A549 treated with CORT108297 at 1 μM for 4 hours (cell line): ENCODE measurements at places on chromosomes 5 and 9. TPM values are rescaled to one million over a fixed set of nuclear protein-coding genes. Genes with fewer than 3 reads are reported as not detected.

The RETREG1 gene
- 1.9 to 3.8 TPM (median 2.8 TPM) in 5 replicates for total RNA-seq

The ADRA1B gene
- 12.7 to 19.1 TPM (median 16.6 TPM) in 5 replicates for total RNA-seq

The CENPK gene
- 27.8 to 40.9 TPM (median 31.1 TPM) in 5 replicates for total RNA-seq

The TMEM174 gene
- total RNA-seq = not detected in 5 replicates

The QRFP gene
- not detected in 5 replicates for total RNA-seq

The KIF12 gene
- 1.5 to 3.5 TPM (median 2.3 TPM) in 5 replicates for total RNA-seq

The ADAMTSL2 gene
- total RNA-seq = not detected in 5 replicates

The MPDZ gene
- 9.4 to 15.7 TPM (median 12.9 TPM) in 5 replicates for total RNA-seq

The OR1N2 gene
- total RNA-seq = not detected in 5 replicates

The FOXD1 gene
- 12.2 to 19.5 TPM (median 17.4 TPM) in 5 replicates for total RNA-seq

The SLC46A2 gene
- total RNA-seq = 0.02 TPM in 1 of 5 replicates, not detected in the others

The TMED9 gene
- 280 to 284 TPM (median 281 TPM) in 5 replicates for total RNA-seq

The LRRC70 gene
- 0.20 to 0.27 TPM (median 0.23 TPM) in 5 replicates for total RNA-seq

The GBGT1 gene
- total RNA-seq = 1.3 to 3.0 TPM (median 2.6 TPM) in 5 replicates

The AJM1 gene
- 3.3 to 4.7 TPM (median 4.6 TPM) in 5 replicates for total RNA-seq
